ENCODE measurements at places on chromosomes 1 and 21.

GRCh38 chr1:45206808-45207623 lies 611 bp upstream of the ZSWIM5 start:
- no peak for DNase-seq

DNA sequence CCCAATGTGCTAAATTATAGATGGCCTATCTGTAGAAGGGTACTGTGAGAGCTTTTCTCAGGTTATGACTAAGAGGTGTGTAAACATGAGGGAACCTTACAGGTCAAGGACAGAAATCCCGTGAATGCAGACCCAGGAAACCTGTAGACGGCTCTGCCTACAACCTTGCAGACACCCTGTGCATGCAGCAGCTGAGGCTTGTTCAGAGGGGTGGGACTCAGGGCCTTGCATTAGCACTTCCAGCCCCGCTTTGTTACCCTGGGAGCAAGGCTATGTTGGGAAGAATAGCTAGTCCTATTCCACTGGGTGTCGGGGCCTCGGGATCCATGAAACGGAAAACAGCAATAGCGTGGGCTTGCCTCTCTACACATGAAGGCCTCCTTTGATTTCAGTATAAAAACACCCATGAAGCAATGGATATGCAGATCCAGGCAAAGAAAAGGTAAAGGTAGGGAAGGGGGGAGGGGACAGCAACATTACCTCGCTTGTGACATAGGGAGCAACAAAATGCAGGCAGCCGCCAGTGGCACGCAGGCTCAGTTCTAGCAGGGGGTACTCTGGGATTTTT lies 9.5 kb upstream of the NDUFS5 start:
- DNase-seq = no peak

DNA sequence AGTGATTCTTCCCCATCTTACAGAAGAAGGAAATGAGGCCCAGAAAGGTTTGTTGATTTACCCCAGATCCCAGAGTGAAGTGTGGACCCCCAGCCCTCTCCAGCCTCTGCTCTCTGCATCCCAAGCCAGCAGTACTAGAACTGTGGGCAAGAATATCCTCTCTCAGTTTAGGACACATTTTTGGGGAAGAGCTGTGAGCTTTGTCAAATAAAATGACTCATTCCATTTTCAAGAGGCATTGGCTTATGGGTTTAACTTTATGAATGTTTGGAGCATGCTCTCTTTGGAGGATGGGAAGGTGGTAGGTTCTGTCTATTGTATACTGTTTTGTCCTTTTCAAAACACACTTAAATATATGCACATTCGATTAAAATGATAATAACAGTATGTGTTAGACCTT lies 70.6 kb upstream of the CNTN2 start:
- no peak for DNase-seq

GRCh38 chr21:35478161-35479064 lies 429.3 kb upstream of the RUNX1 start:
- no peak for DNase-seq

DNA sequence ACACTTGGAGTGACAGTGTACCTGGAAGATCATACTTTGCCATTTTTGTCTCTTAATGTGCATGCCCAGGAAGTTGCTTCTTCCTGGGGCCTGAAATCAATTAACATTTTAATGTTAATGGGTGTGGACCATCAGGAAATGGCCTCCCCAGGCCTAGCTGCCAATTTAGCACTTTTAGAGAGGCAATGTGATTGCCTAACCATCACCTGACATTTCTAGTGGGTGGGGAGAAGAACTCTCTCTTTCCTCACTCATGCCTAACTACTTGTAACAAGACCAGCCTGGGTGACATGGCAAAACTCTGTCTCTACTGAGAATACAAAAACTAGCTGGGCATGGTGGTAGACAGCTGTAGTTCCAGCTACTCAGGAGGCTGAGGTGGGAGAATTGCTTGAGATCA lies 549.0 kb upstream of the RGS18 start:
- DNase-seq = no peak

DNA sequence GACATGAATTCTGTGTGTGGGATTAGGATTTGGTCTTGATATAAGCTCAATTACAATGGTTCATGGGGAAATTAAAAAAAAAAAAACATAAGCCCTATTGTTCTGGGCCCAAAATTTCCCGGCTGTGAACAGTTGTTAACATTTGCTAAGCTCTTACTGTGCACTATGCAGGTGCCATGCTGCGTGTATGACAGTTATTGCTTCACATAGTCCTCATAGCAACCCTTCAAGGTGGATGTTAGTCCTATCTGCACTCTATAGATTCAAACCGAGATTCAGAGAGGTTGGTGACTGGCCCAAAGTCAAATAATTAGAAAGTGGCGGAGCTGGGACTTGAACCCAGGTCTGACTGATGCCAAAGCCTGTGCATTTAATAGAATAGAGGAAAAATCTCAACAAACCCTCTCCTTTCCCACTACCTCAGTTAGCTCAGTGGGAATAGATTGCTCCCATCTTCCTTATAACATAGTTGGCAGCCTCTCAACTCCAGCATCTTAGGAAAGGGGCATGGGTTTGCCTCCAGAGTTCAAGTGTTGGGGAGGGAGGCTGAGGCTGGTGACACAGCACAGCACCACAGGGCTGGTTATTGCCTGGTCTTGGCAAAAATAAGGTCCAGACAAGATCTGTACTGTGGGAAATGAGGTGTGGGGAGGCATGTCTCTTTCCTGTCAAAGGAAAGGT lies 55.0 kb upstream of the GCLM start:
- no peak for DNase-seq

- no peak for DNase-seq
Observed at GRCh38 chr1:14778541-14778897, 180.0 kb downstream of the KAZN start.

- no peak for DNase-seq
Observed at GRCh38 chr1:211551638-211552460, 27.1 kb downstream of the SLC30A1 start.

DNA sequence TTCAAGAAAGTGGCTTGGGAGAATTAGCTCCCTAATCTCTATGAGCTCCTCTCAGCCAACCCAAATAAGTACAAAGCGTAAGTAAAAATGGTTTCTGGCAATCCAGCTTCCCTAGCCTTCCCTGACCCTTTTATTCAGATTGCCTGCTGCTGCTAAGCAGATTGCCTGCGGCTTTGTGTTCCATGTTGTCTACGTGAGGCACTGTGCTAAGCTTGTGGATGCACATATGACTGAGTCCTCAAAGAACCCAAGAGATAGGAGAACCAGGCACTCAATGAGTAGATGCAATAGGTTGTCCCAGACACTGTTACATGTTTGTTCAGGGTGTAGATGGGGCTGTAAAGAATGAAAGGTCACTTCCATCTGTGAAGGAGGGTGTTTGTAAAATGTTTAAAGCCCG lies 6.3 kb upstream of the OSBPL9 start:
- DNase-seq = no peak
